ENCODE measurements at places on chromosomes 7 and 10.

GRCh38 chr7:52088008-52088901 lies 771.6 kb upstream of the COBL start:
- DNase-seq: no peak

DNA sequence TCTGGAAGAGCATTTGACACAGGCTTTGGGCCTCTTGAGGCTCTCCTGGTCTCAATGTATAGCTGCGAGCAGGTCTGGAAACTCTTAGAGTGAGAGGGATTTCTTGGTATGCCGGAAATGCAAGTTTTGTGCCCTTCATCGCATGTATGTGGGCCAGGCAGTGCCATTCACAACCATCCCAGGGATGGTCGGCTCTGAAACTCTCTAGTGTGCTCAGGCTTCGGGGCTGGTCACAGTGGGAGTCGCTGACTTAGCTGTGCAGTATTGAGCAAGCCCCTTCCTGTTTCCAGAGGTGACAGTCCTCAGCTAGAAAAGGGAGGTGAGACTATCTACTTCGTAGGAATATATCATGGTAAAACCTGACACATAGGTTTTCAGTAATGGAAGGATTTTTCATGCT lies 2.0 kb upstream of the AOAH start:
- DNase-seq: no peak

- no peak for DNase-seq
Measured at GRCh38 chr7:128431221-128431620, 21.4 kb upstream of the IMPDH1 start.

DNA sequence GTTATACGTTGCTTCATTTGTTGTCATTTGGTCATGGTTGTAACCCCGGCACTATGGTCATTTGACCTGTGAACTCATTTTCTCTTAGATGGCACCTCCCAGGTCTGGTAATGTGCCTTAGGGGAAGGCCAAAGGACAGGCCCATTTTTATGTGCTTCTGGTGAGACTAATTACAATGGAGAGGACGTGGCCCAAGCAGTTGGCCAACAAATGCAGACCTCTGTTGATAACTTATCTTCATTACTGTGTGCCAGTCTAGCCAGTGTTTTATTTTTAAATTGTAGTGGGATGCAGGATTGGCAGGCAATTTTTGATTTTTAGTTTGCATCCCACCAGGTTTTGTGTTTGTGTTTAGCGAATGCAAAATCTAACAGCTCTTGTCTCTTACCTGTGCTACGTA lies 321.5 kb upstream of the AKR1E2 start:
- DNase-seq: no peak

DNA sequence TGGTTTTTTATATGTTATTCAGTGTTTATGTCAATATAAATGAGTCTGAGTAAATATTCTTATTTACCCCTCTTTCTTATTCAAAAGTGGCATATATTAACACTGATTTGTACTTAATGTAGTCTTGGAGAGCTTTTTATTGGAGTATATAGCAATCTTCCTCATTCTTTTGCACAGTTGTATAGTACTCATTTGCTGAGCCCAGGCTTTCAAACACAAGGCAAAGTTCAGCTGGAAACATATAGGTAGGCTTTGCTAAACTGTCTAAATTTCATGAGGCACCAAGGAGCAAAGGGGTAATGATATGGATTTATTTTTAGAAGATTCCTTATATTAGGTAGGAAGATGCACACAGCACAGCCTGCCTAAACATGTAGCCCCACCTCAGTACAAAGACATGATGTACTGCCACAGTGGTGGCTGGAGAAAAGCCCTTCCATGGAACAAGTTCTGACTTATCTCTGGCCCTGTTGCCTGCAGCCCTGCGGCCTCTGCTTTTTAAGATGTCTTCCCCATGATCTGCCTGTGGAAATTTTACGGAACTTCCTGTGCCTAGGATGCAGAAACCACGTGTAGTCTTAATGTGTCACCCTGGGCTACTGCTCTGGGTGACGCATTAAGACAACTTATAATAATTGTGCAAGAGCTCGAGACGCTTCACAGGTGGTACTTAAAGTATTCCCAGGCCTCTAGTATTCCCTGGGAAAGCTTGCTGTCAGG lies 9.6 kb upstream of the PDCD4 start:
- DNase-seq: no peak

DNA sequence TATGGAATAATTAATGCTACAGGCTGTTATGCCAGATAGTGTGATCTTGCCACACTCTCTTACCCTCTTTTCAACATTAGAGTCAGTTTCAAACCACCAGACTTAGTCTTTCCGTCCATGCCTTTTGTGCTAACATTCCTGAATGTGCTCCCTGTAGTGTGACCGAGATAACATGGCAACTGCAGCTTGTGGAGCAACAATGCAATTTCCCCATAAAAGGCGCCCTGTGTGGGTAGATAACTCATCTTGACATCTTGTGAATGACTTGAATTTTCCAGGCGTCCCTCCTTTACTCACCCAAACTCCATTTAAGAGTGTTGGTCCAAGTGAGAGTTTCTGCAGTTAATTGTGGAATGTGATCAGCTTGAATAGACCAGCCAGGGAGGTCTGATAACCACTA lies 99.6 kb downstream of the DNAH11 start:
- DNase-seq: no peak

- no peak for DNase-seq
Measured at GRCh38 chr10:3780771-3781467, 4.1 kb downstream of the KLF6 start.

DNA sequence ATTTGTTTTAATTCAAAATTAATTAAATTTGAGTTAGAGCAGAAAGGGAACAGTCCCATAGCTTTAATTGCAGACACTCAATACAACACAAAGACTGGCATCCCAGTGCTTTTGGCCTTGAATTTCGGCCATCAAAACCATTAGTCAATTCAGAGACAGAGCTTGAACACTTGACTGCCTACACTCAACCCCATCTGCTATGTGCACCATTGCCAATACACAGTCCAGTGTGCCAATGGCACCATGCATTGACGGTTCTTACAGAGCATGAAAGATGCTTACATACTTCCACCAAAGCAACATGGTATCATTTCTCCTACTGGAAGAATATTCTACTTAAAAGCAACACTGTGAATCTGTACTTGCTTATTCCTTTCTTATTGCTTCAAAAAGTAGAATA lies 43.6 kb upstream of the LRRTM3 start:
- no peak for DNase-seq

GRCh38 chr7:22113041-22113440 lies 167.3 kb upstream of the CDCA7L start:
- no peak for DNase-seq

DNA sequence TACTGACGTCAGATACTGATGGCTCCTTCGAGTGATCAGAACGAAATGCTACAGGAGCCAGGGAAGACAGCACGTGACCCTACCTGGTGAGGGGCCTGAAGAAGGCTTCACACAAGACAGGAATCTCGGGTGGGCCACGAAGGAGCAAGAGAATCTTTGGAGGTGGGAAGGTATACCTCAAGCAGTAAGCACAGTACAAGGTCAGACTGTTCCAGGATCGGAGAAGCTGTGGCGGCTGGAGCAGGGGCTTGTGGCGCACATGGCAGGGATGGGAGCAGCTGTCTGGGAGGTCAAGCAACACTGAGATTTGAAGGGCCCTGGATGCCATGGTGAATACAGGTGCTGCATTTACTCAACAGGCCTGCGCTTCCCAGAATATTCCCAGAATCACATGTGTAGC lies 45.4 kb downstream of the C10orf143 start:
- peak; percentile 67 for DNase-seq

GRCh38 chr10:851901-852300 lies 79.6 kb downstream of the LARP4B start:
- no peak for DNase-seq

- no peak for DNase-seq
Measured at GRCh38 chr10:59085054-59085453, 91.4 kb upstream of the PHYHIPL start.

GRCh38 chr10:48836605-48837004 lies 103.0 kb downstream of the LRRC18 start:
- DNase-seq: no peak

DNA sequence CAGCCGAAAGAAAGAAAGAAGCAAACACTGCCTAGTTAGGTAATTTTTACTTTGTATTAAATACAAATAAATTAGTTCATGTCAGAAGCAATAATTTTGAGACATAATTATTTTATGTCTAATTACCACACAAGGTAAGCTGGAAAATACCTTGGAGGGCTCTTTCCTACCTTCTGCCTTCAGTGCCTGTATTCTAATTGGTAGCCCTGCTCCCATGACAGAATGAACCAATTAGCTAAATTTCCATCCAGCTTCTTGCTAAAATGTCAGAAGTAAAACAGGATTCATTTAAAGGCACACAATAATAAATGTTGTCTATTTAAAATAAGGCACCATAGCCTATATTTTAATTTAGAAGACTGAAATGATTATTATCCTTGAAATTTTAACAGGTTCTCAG lies 135.4 kb upstream of the POT1 start:
- DNase-seq: no peak

- DNase-seq: no peak
Measured at GRCh38 chr10:75556320-75556719, 124.9 kb downstream of the LRMDA start.

DNA sequence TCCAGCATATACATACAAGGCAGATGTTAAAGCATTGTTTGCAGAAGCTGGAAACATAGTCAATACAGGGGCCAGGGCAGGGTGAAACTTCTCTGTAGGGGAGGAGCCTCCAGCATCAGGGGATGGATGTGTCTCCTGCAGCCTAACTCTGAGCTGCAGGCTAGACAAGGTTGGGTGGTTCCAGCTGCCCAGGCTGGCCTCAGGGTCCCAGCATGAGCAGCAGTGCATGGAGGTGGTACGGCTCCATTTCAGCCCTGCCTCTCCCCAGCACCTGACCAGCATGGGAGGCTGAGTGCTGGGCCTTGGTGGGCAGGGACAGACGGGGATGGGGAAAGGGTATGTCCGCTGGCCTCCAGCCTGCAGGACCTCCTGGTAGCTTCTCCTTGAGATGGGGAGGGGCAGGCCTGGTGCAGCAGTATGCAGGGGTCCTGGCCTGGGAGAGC lies 7.4 kb upstream of the TBRG4 start:
- DNase-seq: no peak

DNA sequence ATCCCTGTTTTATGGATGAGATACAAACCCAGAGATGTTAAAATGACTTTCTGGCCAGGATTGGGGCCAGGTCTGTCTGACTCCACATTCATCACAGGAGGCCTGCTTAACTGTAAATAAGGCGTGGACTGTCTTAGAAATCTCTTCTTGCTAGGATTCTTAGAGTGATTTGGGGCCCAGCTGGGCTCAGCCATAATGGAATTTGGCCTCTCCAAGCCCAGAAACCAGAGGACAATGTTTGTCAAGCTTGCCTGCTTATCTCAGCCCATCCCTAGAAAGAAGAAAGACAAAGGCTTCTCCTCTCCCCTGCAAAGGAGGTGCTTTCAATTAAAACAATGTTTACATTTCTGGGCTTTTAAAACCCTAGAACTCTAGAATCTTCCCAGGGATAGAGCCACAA lies 2.9 kb downstream of the HABP2 start:
- DNase-seq: no peak

DNA sequence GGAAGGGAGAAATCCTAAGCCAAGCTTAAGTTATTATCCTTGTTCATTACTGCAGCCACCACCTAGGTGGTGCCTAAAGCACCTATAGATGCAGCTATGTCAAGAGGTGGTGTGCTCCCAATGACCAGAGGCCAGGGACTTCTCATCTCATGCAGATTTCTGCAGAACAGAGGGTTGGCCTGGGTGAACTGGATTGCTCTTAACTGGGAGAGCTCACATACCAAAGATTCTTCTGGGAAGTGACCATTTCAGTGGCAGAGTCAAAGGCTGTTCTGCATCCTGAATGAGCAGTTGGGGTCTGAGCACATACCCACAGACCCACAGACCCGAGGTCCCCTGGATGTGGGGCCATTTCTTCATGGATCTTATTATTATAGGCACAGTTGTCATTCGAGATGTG lies 2.1 kb upstream of the CRHR2 start:
- DNase-seq: no peak

- no peak for DNase-seq
Measured at GRCh38 chr7:133652547-133652946, 399.7 kb downstream of the EXOC4 start.
